LNCaP clone FGC (cell line): ENCODE measurements at places on chromosomes 2 and 18.
A peak's percentile ranks its signal among the peaks of the same experiment; 100 is the strongest.

- no peak for DNase-seq
Measured at GRCh38 chr18:456361-457139, 44.0 kb downstream of the COLEC12 start.

DNA sequence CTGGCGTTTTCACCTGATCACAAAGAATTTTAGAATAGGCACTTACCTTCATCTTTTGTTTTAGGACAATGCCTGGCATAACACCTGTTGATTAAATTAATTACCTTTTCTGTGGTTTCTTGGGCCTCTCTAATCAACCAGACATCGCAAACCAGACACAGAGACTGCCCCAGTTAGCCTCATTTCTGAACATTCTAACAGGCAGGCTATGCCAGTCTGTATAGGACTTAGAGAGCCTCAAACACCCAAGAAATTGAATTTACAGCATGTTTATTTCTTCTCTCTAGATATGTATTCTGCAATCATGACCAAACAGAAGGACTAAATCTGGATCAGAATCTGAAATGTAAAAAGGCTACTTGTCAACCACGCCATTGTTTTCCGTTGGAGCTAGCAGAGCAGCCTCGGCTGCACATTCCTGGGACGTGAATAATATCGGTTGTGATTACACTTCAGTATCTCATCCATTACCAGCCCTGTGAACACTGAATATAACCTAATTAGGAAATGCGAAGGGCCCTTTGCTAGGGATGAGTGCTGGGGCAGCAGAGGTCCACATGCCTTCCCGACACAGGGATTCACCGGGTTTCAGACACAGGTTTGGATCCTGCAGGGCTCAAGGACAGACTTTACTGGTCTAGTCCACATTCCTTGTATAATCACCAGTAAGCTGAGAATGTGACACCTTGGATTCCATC lies 17.5 kb upstream of the CDC42EP3 start:
- no peak for DNase-seq

DNA sequence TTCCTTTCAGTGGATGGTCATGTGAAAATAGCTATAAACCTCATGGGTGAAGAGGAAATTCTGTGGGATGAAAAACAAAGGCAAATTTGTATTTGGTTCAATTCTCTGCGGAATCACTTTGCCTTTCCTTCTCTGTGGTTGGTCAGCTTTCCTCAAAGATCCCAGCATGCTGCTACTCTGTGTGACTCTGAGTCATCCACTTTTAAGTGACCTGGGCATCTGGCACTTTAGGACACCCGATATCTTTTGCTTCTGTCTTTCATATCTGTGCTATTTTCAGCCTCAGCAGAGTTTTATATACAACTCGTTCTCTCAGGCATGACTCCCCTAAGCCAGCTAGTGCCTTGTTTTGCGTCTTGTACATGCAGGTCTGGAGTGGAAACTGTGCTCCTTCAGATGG lies 217.0 kb upstream of the PIEZO2 start:
- no peak for DNase-seq

DNA sequence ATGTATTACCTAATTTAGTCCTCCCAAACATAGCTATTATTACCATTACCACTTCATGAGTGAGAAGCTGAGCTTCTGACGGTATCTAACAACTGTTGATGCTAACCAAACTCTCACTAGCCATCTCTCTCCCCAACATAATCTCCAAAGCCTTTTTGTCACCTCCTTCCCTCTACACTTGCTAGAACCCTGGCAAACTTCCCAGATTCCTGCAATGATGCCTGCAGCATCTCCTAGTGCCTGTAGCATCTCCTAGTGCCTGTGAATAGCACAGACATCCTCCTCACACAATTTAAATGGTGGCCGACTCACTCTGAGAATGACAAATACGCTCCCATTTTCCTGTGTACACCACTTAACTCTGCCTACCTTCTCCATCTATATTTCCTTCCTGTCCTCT lies 126.7 kb downstream of the STK39 start:
- DNase-seq: no peak

DNA sequence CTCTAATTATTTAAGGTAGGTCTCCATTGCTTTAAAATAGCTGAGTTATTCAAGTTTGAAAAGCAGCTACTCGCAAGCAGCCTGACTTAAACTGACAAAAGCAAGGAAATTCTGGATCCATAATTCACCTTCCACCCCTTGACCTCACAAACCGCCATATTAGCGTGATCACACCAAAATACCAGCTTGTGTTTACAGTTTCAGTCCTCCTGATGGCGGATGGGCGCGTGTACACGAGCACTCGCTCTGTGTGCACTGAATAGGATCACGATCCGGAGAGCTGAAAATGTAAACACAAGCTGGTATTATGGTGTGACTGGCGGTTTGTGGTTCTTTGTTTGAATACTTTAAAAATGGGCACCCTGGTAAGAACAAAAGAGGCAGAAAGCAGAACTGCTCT lies 42.4 kb upstream of the PSMD14 start:
- no peak for DNase-seq

DNA sequence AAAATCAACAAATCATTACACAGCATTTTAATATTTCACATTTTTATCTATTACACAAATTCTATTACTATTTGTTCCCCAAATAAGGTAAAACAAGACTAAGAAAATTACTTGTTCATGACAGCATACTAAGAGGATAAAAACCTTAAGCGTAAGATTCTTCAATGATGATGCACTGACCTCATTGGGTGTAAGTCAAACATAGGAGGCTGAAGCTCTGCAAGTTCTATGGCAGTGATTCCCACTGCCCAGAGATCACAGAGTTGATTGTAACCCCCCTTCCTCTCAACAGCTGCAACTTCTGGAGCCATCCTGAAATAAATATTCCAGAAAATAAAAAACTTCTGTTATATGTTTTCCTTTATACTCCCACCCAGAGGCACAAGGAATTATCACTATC lies 82.2 kb upstream of the CDKL4 start:
- DNase-seq: no peak

GRCh38 chr2:23009545-23010149 lies 375.3 kb upstream of the KLHL29 start:
- peak; percentile 67 for DNase-seq

- DNase-seq: no peak
Measured at GRCh38 chr2:26591619-26592505, 49.3 kb downstream of the CIB4 start.

GRCh38 chr2:16767789-16768476 lies 102.3 kb upstream of the CYRIA start:
- DNase-seq: no peak

GRCh38 chr18:26875040-26875654 lies 9.6 kb upstream of the AQP4 start:
- DNase-seq: no peak

- DNase-seq: no peak
Measured at GRCh38 chr2:71751590-71751989, 298.2 kb downstream of the DYSF start.

DNA sequence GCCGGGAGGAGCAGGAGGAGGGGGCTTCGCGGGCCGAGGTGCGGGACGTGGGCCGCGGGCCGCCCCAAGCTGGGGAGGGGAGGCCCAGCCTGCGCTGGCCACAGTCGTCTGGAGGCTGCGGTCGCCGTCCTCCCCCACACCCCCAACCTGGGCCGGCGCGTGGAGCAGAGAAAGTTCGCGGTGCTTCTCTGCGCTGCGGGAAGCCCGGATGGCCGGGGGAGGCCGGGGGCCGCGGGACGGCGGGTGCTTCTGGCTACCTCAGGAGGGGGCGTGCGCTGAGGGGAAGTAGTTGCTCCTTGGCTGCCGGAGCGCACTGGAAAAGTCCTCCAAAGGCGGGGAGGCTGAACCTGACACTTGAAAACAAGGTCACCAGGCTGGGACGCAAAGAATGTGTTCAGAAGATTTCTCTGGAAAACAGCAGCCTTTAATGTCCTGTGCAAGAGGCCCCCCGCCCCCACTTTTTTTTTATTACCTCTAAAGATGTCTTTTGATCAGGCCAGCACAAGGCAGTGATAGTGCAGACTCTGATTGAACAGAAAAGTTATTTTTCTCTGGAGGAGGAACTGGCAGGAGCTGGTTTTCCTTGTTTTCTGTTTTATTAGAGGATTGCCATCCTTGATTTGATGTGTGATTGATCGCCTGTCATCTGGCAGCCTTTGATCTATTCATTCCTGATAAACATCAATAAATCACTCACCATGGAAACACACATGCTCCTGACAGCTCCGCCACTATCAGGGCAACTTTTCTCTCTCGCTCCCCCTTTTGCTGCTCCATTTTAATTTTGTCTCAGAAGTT lies 1.6 kb downstream of the TSHZ1 start:
- DNase-seq: no peak

GRCh38 chr2:18924386-18924785 lies 335.0 kb upstream of the NT5C1B start:
- DNase-seq: no peak
